ENCODE measurements at places on chromosomes 7 and 10. TPM values are rescaled to one million over a fixed set of nuclear protein-coding genes. Genes with fewer than 3 reads are reported as not detected.

ARL5B gene
- total RNA-seq = 10.0 TPM

FBH1 gene
- 151 TPM for total RNA-seq

KCNIP2 gene
- 0.66 TPM for total RNA-seq

VSTM4 gene
- 8.7 TPM for total RNA-seq

CCZ1B gene
- total RNA-seq = 19.0 TPM

MMP21 gene
- not detected for total RNA-seq

DDIT4 gene
- total RNA-seq = 267 TPM

MNX1 gene
- not detected for total RNA-seq

OR2A42 gene
- not detected for total RNA-seq
